Ovary (tissue), 10 donors: ENCODE measurements at places on chromosomes 6 and 20. TPM values are rescaled to one million over a fixed set of nuclear protein-coding genes. Genes with fewer than 3 reads are reported as not detected.

GRCh38 chr6:95478941-95479340, 98.4 kb upstream of the MANEA start:
- no peaks in the 10 kb centered on the region for H3K4me1 ChIP-seq
- no peak overlapping the region for H3K27ac ChIP-seq
- H3K4me3 ChIP-seq = no peak overlapping the region
- H3K27me3 ChIP-seq = no peaks in the 10 kb centered on the region

- no peaks in the 10 kb centered on the region for H3K36me3 ChIP-seq
- no peaks in the 10 kb centered on the region for H3K27me3 ChIP-seq
- peaks cover 2% of the 10 kb centered on the region for H3K4me1 ChIP-seq
- no peak overlapping the region for H3K27ac ChIP-seq
- H3K4me3 ChIP-seq = no peak overlapping the region
Measured at GRCh38 chr6:148831064-148831463, 84.2 kb downstream of the UST start.

GRCh38 chr20:15232243-15232642, 894.8 kb upstream of the FLRT3 start:
- DNase-seq = no peak
- no peak overlapping the region for H3K27ac ChIP-seq
- H3K27me3 ChIP-seq = no peaks in the 10 kb centered on the region
- no peaks in the 10 kb centered on the region for H3K4me1 ChIP-seq

GRCh38 chr6:6683969-6684833, 95.7 kb downstream of the LY86 start:
- no peak for DNase-seq
- peaks cover 11% of the 10 kb centered on the region for H3K4me1 ChIP-seq
- no peaks in the 10 kb centered on the region for H3K27me3 ChIP-seq
- H3K27ac ChIP-seq = no peak overlapping the region
- no peak overlapping the region for H3K4me3 ChIP-seq

GRCh38 chr20:23106271-23106851, 20.2 kb upstream of the CD93 start:
- H3K4me1 ChIP-seq = peaks cover 3% of the 10 kb centered on the region
- H3K27ac ChIP-seq = no peak overlapping the region
- no peaks in the 10 kb centered on the region for H3K36me3 ChIP-seq
- no peak for DNase-seq
- no peak overlapping the region for H3K4me3 ChIP-seq
- no peaks in the 10 kb centered on the region for H3K27me3 ChIP-seq

DNA sequence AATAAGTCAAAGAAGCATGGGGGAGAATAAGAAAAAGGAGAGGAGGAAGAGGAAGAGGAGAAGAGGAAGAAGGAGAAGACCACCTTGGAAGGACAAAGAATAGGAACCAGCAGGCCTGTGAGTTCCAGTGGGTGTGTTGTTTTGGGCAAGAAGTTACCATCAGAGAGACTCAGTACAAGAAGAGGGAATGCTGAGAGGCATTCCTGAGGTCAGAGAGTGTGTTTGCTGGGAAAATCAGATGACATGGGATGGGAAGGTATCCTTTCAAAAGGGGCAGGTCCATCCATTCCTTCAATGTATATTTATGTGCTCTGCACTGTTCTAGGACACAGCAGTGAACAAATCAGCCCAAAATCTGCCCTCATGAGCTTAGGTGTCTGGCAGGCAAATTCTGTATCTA, 40.5 kb upstream of the PRIM2 start:
- H3K27ac ChIP-seq = no peak overlapping the region
- no peak overlapping the region for H3K4me3 ChIP-seq
- DNase-seq = no peak
- H3K36me3 ChIP-seq = no peaks in the 10 kb centered on the region

GRCh38 chr20:56781108-56781739, 152.1 kb downstream of the TFAP2C start:
- no peaks in the 10 kb centered on the region for H3K4me1 ChIP-seq
- no peaks in the 10 kb centered on the region for H3K27me3 ChIP-seq
- no peak for DNase-seq
- H3K4me3 ChIP-seq = no peak overlapping the region

DNA sequence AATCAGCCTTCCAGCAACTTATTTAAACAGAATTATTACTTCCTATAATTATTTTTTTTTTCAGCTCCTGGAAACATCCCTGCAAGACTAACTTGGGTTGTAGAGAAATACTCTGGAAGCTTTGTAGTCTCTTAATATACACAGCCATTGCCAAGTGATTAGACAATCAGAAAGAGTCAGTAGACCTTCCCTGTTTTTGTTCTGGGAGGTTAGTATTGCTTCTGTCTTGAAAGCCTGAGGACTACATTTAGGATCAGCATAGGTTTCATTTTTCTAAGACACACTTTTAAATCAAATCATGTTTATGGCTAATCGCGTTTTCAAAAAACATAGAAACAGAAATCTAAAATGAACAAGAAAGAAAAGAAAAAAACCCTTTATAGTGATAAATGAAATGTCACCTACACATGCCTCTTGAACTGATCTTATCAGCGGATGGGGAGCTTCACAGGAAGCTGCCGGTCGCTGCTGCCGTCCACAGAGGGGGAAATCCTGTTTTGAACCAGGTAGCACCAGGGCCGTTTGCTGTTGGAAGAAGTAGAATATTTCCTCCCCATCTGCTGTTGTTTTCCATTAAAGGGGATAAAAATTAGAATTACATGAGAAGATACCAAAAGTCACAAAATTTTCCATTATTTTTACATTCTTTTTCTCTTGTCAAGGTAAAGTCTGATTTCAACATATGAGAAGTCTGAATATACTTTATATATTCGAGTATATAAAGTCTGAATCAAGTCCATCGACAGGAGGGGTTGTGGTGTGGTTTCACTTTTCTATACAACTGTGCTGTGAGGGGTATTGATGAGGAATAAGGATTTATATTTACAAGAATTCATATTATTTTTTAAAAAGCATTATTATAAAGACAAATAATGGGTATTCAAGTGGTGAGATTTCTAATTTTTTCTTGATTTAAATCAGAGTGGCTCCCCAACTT, 94.6 kb downstream of the ARMC2 start:
- H3K4me1 ChIP-seq = peaks cover 17% of the 10 kb centered on the region
- no peaks in the 10 kb centered on the region for H3K27me3 ChIP-seq
- no peak for DNase-seq
- peak overlapping the region; percentile 95 for H3K27ac ChIP-seq
- H3K4me3 ChIP-seq = no peak overlapping the region

GRCh38 chr20:63896264-63897105, 1.6 kb downstream of the DNAJC5 start:
- no peaks in the 10 kb centered on the region for H3K36me3 ChIP-seq
- no peaks in the 10 kb centered on the region for H3K27me3 ChIP-seq
- DNase-seq = no peak
- peaks cover 10% of the 10 kb centered on the region for H3K4me1 ChIP-seq

DNA sequence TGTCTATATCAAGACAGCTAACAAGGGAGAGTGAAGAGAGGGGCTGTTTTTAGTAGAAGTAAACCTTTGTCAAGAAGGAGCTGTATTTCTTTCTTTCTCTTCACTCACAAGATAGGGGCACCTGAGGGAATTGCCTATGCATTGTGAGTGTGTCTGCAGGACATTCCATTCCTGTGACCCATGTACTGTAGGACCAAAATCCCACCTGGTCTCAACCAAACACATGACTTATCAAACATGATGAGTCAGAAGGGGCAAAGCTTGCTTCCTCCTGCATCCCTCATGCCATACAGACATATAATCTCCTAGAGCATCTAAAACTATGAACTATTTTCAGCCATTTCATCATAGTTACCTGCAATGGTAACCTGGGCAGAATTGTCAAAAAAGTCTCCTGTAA, 21.8 kb downstream of the PKHD1 start:
- H3K4me3 ChIP-seq = no peak overlapping the region
- no peaks in the 10 kb centered on the region for H3K36me3 ChIP-seq
- no peaks in the 10 kb centered on the region for H3K27me3 ChIP-seq
- no peaks in the 10 kb centered on the region for H3K4me1 ChIP-seq
- no peak overlapping the region for H3K27ac ChIP-seq

- H3K27ac ChIP-seq = no peak overlapping the region
- H3K4me3 ChIP-seq = no peak overlapping the region
- DNase-seq = no peak
- H3K27me3 ChIP-seq = no peaks in the 10 kb centered on the region
- no peaks in the 10 kb centered on the region for H3K36me3 ChIP-seq
Measured at GRCh38 chr6:112433457-112433856, 86.3 kb downstream of the RFPL4B start.

GRCh38 chr6:157322792-157323254, 496 bp downstream of the TMEM242 start:
- no peaks in the 10 kb centered on the region for H3K36me3 ChIP-seq
- peak overlapping the region; percentile 59 for H3K4me3 ChIP-seq
- no peaks in the 10 kb centered on the region for H3K4me1 ChIP-seq
- peak overlapping the region; percentile 91 for H3K27ac ChIP-seq
- H3K27me3 ChIP-seq = no peaks in the 10 kb centered on the region

GRCh38 chr20:63008541-63009044, 1.8 kb upstream of the BHLHE23 start:
- H3K27me3 ChIP-seq = peaks cover 6% of the 10 kb centered on the region
- H3K4me3 ChIP-seq = no peak overlapping the region
- no peaks in the 10 kb centered on the region for H3K36me3 ChIP-seq
- peaks cover 1% of the 10 kb centered on the region for H3K4me1 ChIP-seq

The LIN28B gene
- total RNA-seq = not detected

GRCh38 chr20:60268491-60268890, 310.3 kb downstream of the CDH26 start:
- no peaks in the 10 kb centered on the region for H3K4me1 ChIP-seq
- no peak for DNase-seq
- H3K36me3 ChIP-seq = no peaks in the 10 kb centered on the region
- H3K27me3 ChIP-seq = no peaks in the 10 kb centered on the region

The FOXC1 gene
- 15.9 TPM for total RNA-seq

DNA sequence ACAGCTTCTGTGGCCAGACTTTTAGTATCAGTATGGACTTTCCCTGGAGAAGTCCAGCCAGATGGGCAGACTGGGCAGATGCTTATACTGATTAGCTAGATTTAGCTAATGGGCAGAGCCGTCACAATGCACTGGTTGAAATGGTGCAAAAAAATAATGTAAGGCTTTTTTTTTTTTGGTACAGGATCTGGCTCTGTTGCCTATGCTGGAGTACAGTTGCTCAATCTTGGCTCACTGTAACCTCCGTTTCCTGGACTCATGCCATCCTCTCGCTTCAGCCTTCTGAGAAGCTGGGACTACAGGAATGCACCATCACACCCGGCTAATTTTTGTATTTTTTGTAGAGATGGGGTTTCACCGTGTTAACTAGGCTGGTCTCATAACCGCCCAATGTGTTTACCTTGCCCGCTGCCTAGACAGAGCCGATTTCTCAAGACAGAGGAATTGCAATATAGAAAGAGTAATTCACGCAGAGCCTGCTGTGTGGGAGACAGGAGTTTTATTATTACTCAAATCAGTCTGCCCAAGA, 16.4 kb upstream of the KIFC1 start:
- DNase-seq = peak; percentile 88
- H3K36me3 ChIP-seq = no peaks in the 10 kb centered on the region
- no peaks in the 10 kb centered on the region for H3K27me3 ChIP-seq
- H3K4me1 ChIP-seq = peaks cover 4% of the 10 kb centered on the region
- no peak overlapping the region for H3K4me3 ChIP-seq

- no peak overlapping the region for H3K4me3 ChIP-seq
- H3K4me1 ChIP-seq = no peaks in the 10 kb centered on the region
- H3K36me3 ChIP-seq = no peaks in the 10 kb centered on the region
- no peak for DNase-seq
Measured at GRCh38 chr6:121652726-121653623, 217.5 kb downstream of the GJA1 start.

The PARD6B gene
- total RNA-seq = 14.4 TPM

The LY6G6D gene
- not detected for total RNA-seq

DNA sequence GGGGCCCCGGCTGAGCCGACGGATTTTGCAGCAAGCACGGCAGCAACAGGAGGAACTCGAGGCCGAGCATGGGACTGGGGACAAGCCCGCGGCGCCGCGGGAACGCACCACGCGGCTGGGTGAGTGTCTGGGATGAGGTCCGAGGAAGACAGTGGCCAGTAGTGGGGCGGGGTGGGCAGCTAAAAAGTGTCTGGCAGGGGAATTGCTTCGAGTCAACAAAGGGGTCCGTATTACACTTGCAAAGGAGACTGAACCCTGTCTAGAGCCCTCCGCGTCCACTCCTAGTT, 356 bp downstream of the BYSL start:
- H3K27me3 ChIP-seq = no peaks in the 10 kb centered on the region
- peak overlapping the region; percentile 78 for H3K4me3 ChIP-seq
- peaks cover 5% of the 10 kb centered on the region for H3K4me1 ChIP-seq
- H3K27ac ChIP-seq = peak overlapping the region; percentile 97
- no peaks in the 10 kb centered on the region for H3K36me3 ChIP-seq

GRCh38 chr20:64114356-64114971, 7.1 kb upstream of the NPBWR2 start:
- no peak for DNase-seq
- H3K36me3 ChIP-seq = no peaks in the 10 kb centered on the region
- H3K4me1 ChIP-seq = no peaks in the 10 kb centered on the region
- H3K4me3 ChIP-seq = no peak overlapping the region

GRCh38 chr6:131602781-131603312, 25.2 kb downstream of the MED23 start:
- H3K4me1 ChIP-seq = no peaks in the 10 kb centered on the region
- H3K4me3 ChIP-seq = no peak overlapping the region
- no peaks in the 10 kb centered on the region for H3K36me3 ChIP-seq
- no peak for DNase-seq
- no peaks in the 10 kb centered on the region for H3K27me3 ChIP-seq
- no peak overlapping the region for H3K27ac ChIP-seq

DNA sequence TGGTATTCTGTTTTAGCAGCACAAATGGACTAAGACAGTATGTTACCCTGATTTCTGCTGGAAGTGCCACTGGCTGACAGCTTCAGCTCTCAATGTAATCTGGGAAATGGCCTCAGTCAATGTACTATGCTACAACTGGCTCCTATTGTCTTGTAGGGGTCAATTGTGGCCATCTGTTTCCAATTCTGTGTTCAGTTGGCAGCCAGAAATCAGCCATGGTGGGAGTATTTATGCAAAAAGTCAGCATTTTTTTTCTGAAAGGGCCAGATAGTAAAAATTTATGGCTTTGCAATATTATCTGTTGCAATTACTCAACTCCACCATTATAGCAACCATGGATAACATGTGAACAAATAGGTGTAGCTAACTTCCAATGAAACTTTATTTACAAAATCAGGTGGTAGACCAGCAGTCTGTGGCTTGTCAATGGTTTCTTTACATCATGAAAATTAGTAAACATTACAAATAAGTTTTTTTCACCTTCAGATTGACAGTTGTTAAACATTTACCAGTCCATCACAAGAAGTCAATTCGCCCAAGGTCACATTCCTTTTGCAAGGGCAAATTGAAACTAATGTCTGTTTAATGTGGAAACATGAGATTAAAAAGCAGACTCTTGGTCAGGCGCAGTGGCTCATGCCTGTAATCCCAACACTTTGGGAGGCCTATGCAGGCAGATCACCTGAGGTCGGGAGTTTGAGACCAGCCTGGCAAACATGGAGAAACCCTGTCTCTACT, 58.3 kb upstream of the TSHZ2 start:
- H3K36me3 ChIP-seq = no peaks in the 10 kb centered on the region
- H3K27ac ChIP-seq = no peak overlapping the region
- no peak overlapping the region for H3K4me3 ChIP-seq
- no peaks in the 10 kb centered on the region for H3K27me3 ChIP-seq
- DNase-seq = no peak
- H3K4me1 ChIP-seq = no peaks in the 10 kb centered on the region

- H3K36me3 ChIP-seq = no peaks in the 10 kb centered on the region
- DNase-seq = no peak
- no peak overlapping the region for H3K27ac ChIP-seq
- H3K4me3 ChIP-seq = no peak overlapping the region
Measured at GRCh38 chr6:155227046-155227445, 36.8 kb upstream of the CLDN20 start.

The ADGRB3 gene
- 0.72 TPM for total RNA-seq

GRCh38 chr6:2784930-2785329, 19.7 kb downstream of the WRNIP1 start:
- no peak overlapping the region for H3K4me3 ChIP-seq
- DNase-seq = no peak
- no peaks in the 10 kb centered on the region for H3K4me1 ChIP-seq
- H3K27me3 ChIP-seq = no peaks in the 10 kb centered on the region
